ENCODE measurements at places on chromosomes 2 and 18.

- no peak for DNase-seq
These were observed 212.7 kb downstream of the KCNE4 start for GRCh38 chr2:223264541-223265193.

- no peak for DNase-seq
These were observed 44.1 kb downstream of the MRPS5 start for GRCh38 chr2:95077530-95077825.

DNA sequence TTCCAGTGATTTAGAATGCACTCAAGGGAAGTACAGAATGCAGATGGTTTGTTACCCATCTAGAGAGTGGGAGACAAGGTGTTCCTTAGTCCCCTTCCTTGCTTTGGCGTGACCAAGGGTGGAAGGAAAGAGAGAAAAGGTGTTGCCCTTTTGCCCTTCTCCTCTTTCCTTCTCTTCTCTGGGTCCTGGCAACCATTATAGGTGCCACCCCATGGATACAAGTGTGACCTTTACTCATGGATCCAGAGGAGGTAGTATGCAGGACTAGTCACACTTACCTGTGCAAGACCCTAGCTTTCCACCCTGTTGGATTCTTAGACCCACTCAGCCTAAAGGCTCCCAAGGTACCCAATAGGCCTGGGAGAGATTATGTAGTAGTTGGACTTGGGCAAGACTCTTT lies 11.6 kb upstream of the RBFA start:
- DNase-seq: no peak

DNA sequence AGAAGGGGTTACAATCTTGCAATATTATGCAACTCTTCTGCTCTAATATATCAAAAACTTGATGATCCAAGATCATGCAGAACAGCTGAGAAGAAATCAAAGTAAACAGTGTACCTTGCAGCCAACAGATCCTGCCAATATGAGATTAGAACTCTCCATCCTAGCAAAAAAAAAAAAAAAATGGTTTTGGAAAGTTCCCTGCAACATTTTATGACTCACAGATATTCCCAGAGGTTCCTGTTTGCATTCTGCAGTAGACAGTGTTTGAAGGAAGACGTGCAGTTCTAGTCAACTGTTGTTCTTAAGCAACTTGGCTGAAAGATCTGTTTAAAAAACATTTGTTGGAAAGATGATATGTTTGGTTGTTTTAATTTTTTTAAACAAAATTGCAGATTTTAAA lies 103.6 kb upstream of the WDR75 start:
- no peak for DNase-seq

DNA sequence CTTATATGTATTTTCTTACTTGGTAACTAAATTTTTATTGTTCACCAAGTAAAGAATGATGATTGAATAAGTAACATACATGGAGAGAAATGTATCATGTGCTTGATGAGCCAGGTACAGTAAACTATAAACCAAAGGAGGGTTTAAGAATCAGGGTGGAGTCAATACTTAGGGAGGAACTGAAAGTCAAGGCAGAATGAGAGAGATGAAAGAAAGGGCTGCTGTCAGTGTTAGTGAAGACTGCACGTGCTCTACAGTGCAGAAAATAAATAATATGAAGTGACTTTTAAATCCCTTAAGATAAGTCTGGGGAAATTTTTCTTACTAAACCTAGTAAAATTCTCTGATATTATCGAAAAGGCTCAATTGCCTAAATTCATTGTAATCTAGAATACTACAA lies 986.0 kb downstream of the DSC3 start:
- DNase-seq: no peak

Measured in stimulated activated CD4-positive, alpha-beta T cell treated with anti-CD3 and anti-CD28 coated beads, Interleukin-4, amount 100 ng/mL, for 24 hours (primary cell).